Body of pancreas (tissue), 4 donors: ENCODE measurements at places on chromosomes 5 and 9.
A peak's percentile ranks its signal among the peaks of the same experiment; 100 is the strongest.

- no peak for DNase-seq
These were observed 21.3 kb downstream of the RPS6 start for GRCh38 chr9:19358701-19359100.

DNA sequence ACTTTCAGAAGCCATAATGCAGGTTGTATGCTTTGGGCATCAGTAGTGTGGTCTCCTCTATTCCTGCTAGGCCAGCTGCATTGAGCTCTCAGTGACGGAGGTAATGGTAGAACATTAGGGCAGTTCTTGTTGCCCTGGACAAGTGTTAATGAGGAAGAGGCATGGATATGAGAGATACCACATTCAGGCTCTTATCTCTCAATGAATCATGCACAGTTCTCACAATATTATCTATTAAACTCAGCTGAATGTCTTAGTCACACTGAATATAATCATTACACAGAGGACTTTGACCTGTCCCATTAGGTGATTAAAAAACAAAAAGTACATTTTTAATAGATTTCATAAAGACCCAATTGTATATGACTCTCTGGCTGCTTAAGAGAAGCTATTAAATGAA, 76.6 kb upstream of the SSBP2 start:
- no peak for DNase-seq

DNA sequence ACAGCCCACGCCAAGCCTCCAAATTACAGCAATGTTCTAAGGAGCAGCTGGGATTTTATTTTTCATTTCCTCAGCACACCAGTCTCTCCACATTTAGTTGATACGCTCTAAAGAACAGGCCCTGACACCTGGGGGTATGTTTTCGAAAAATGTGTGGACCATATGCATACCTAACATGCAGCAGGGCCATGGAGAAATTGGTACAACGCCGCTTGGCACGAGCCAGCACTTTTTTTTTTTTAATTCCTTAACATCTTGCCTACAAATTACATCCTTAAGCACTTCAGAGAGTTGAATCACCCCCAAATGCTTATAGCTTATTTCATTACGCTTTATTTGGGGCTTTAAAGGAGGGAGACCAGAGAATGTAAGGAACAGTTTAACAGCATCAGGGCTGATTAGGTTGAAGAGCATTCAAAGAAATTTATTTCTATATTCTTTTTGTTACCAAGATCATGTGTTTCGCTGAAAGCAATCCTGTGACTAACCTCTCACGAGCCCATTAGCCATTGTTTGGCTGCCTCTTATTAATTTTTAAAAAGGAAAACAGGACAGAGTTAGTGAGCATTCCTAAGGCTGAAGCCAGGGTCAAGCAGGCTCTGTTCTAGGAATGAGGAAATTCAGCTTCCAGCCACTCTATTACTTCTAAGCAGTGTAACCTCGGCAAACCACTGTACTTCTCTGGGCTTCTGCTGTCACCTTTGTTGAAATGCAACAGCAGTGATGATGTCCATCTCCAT, 173.8 kb downstream of the ACTL7B start:
- DNase-seq: no peak

GRCh38 chr5:148523139-148523538, 131.2 kb downstream of the HTR4 start:
- peak; percentile 28 for DNase-seq

- peak; percentile 83 for DNase-seq
These were observed 616 bp upstream of the ENC1 start for GRCh38 chr5:74640954-74641734.

DNA sequence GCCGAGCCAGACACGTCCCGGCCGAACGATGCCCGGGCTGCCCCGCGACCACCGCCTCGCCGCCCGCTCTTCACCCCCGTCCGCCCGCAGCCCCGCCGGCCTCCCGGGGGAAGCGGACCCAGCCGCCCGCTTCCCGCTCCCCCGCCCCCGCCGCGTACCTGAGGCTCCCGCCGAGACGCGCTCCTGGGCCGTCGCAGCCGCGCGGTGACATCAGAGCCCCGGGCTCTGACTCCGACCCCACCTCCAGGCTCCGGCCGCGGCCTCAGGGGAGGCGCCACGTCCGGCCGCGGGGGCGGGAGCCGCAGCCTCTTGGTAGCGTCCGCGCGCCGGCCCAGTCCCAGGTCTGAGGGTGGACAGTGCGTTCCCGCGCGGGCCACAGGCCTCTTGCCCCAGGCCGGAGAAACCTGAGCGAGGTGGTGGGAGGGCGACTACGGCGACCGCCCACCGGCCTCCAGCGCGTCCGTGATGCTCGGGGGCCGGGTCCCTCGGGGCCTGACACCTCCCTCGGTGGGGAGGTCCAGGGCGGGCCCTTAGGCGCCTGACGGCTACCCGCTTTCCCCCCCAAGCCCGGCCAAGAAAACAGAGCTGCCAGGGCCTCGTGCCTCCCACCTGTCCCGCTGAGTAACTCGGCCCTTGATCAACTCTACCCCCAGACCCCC, at the start of gene SHROOM1:
Gene SHROOM1 (minus strand): TSS at position 212 of the 659 bp plus-strand sequence. CDS start 4,507 bp downstream, outside the sequence.
- peak; percentile 82 for DNase-seq

- DNase-seq: peak; percentile 13
These were observed 198.9 kb downstream of the NXNL2 start for GRCh38 chr9:88733651-88734421.

DNA sequence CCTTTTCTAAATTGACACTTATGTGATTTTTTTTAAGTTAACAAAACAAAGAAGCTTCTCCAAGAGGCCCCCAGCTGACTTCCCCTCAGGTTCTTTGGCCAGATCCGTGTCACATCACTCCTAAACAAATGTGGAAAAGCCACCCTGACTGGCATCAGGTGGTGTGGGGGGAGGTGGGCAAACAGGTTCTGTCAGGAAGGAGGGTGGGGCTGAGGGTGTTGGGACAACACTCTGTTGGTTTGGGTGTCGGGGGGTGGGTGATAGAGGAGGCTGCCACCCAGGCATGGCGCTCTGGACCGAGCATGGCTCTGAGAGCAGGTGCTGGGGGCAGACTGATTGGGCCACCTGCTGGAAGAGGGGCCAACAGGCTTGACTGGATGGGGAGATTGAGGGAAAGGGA, 210.9 kb downstream of the HSPA4 start:
- no peak for DNase-seq

GRCh38 chr5:173907686-173908371, 19.7 kb downstream of the CPEB4 start:
- DNase-seq: no peak

DNA sequence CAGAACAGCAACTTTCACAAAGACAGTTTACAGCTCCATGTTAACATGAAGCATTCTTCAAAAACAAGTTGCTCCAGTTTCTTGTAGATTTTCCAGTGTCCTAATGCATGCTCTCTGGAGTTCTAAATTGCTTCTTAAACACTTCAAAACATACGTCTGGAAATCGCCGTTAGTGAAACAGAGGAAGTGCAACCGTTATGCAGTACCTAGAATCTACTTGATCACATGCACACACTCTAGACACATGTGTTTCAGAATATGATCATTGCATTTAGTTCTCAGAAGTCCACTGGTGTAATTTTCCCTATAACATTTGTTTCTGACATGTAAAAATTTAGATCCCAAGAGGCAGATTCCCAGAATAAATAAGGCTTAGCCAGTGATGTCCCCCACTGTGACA, 41.1 kb upstream of the RUFY1 start:
- no peak for DNase-seq
